Stimulated activated effector memory CD8-positive, alpha-beta T cell treated with anti-CD3 and anti-CD28 coated beads, Interleukin-12 subunit alpha, Interleukin-12 subunit beta, amount 100 ng/mL, for 72 hours (primary cell): ENCODE measurements at places on chromosomes 11 and 22.

GRCh38 chr11:125141686-125142535 is 22.6 kb upstream of the PKNOX2 start:
- DNase-seq, result peak; percentile 82

DNA sequence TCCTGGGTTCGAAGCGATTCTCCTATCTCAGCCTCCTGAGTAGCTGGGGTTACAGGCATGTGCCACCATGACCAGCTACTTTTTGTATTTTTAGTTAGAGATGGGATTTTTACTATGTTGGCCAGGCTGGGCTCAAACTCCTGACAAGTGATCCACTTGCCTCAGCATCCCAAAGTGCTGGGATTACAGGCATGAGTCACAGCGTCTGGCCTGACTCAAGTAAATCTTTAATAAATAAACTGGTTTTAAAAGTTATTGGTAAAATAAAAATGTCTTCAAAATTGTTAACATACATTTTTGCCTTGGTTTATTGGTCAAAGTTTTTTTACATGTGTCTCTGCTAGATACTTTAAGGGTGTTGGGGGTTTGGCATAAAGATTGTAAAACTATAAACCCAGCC is 7.3 kb upstream of the PES1 start:
- DNase-seq, result no peak

DNA sequence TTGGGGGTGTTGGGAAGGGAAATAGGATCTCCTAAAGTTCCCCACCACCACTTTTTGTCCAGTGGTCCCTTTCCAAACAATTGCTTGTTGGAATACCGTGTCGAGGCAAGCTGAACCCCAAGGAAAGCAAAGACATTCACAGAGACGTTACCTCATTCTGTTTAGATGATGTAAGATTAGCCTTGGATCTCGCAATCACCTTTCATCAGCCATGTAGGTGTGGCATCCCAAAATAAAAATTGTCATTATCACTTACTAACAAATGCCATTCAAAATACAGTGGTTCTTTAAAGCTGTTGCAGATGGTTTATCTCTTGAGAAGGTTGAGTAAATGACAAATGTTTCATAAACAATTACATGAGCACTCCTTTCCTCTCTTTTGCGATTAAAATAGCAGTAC is 86.5 kb upstream of the SLC25A18 start:
- DNase-seq, result no peak

DNA sequence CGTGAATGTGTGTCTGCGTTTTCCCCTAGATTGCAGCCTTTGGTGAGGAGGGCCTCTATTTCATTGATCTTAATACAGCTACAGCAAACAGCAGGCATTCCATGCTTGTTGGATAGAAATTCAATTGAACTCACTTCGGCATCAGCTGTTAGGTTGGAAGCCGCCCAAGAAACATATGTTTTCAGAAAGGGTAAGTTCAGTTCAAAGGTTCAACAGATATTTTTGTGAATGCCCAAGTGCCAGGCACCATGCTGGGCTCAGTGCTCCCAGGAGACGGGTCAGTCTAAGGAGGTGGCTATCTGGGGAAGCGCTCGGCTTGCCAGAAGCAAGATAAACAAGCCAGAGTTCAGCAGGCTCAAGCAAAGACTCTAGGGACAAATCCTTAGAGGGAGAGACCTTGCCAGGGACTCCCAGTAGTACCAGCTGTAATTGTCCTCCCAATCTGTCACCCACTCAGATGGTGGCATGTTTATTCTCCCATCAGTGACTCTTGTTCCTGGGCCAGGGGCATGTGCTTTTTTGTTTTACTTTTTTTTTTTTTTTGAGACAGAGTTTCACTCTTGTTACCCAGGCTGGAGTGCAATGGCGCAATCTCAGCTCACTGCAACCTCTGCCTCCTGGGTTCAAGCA is 64.5 kb upstream of the LARGE1 start:
- no peak for DNase-seq

DNA sequence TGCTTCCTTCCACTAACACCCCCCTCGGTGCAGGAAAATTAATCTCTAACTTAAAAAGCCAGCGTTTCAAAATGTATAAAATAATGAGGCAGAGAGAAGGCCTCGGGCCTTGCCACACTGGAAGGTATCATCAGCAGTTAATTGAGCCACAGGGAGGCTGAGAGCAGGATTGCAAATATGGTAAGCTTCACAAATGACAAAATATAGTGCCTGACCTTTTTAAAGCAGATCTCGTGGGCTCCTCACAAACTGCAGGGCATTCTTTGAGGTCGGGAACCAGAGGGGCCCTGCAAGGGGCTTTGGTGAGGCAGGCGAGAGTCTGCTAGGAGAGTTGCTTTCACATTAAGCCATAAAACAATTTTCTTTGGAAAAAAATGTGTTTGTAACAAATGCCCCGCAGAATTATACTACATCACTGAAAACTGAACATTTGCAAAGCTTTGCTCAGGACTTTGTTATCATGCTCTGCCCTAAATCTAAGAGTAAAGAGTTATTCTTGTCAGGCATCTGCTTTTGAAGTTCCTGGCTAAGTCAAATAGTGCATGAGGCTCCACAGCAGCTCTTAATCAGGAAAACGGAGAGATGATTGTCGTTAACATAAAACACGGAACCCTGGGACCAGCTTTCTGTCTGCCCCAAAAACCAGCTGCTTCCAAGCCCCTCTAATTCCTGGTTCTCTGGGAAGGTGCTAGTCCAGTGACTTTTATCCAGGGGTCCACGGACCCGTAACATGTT is 61.4 kb upstream of the SYT13 start:
- DNase-seq, result no peak

DNA sequence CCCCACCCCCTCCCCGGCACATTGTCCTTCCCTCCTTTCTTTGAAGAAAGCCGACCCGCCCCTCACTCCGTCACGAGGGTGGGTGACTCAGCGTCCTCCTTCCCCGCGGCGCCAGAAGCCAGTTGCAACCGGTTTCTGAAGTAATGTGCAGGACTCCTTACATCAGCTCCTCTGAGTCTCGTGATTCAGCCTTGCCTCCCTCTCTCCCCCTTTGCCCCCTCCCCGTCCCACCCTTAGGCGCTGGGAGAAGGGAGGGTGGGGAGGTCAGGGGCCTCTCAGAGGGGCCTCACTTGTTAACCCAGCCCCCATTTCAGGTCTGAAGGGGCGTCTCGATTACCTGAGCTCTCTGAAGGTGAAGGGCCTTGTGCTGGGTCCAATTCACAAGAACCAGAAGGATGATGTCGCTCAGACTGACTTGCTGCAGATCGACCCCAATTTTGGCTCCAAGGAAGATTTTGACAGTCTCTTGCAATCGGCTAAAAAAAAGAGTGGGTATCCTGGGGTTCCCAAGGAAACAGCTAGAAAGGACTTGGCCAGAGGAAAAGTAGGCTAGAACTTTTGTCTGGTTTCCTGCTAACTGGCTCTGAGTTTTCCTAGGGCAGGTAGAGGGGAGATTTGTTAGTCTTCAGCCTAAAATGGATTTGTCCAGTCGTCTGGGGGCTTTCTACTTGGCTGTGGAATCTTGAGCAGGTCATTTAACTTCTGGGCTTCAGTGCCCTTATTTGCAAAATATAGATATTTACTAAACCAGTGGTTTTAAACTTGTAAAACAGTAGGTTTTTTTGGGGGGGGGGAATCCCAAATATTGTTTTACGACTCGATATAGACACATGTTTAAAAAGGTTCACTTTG is 1.1 kb downstream of the SLC3A2 start:
- no peak for DNase-seq

- no peak for DNase-seq
Measured at GRCh38 chr11:103832762-103833161, 203.7 kb upstream of the DDI1 start.

DNA sequence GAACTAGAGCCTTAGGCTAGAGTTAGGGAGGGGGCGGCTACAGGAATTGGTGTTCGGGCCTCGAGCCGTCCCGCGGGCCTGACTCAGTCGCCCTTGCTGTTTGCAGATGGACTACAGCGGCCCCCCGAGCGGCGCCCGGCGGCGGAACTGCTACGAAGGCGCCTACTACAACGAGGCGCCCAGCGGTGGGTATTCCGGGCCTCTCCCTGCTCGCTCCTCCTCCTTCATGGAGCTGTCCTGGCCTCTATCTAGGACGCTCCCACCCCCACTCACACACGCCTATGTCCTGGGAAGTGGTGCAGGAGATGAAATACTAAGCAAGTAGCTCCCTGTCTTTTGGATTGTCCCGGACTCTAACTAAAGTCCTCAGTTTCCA is 1.4 kb downstream of the MYOD1 start:
- no peak for DNase-seq

DNA sequence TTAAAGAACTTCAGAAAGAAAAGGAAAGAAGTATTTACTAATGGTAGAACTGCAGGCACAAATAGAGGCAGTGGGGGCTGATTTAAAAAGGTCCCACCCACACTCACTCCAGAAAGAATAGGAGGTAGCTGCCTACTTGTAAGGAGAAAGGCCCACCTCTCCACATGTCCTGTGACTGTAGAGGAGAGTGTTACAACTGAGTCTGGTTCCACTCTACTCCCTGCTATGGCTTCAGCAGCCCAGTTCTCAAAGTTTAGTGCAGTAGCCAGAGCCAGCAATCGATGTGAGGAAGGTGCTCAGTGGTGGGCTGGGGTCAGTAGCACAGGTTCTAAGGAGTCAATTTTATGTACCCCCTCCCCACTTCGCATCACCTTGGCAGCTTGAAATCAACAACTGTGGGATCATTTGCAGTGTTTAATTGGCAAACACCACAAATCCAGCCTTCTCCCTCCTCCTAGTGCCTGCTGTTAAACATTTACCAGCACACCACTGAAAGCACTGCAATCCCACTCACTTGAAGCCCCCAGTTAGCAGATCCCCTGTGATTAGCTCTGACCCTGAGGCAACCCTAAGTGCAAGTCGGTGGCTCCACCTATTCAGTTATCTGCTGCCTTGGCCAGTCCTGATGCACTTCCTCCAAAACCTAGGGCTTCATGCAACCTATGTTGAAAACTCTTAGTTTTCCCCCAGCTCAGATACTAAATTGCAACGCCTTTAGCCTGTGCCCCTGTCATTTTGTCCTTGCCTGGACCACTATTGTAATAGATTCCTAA is 146.6 kb downstream of the BBOX1 start:
- no peak for DNase-seq

DNA sequence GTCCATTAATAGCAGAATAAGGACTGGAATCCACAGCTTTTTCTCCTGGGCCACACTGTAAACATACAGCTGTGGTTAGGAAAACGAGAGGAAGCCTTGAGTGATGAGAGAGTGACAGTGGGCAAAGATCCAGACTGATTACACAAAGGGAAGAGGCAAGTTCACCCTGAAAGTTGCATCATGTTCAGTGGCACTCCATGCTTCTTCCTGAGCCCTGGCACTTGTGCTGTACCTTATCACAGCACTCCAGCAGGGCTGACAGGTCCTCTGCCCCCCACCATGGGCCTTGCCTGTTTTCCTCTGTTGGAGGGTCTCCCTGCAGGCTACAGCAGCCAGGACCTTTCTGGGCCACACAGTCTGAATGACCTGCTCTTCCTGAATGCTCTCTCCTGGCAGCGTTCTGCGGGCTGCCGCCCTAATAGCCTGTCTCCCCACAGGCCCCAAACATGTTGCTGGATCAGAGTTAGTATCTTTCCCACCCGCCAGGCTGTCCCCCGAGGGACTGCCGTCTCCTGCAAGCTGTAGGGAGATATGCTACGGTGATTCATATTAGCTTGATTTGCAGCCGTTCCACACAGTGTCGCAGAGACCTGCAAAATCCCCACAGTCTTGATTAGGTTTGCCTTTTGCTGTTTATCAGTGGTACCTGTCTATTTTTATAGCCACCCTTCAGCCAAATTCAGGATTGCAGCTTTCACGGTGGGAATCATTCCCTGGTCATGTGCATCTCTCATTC is 60.2 kb downstream of the NTM start:
- no peak for DNase-seq

DNA sequence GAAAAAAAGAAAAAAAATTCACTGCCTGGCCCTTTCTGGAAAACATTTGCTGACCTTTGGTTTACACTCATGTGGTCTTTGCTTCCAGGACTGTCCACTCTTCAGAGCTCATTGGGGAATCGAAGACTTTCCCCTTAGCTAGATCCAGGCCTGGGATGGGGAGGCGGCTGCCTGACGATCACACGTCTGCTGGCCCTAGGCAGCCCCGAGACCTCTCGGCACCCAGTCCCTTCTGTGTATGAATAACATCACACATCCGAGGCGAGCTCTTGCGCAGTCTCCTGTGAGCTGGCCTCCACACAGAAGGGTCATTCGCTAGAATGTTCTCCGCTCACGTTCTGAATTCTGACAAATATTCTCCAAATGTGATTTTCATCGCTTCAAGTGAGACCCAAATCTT is 25.7 kb upstream of the GAL start:
- DNase-seq, result no peak

- DNase-seq, result no peak
Measured at GRCh38 chr11:9847636-9848035, 183.8 kb downstream of the SWAP70 start.

DNA sequence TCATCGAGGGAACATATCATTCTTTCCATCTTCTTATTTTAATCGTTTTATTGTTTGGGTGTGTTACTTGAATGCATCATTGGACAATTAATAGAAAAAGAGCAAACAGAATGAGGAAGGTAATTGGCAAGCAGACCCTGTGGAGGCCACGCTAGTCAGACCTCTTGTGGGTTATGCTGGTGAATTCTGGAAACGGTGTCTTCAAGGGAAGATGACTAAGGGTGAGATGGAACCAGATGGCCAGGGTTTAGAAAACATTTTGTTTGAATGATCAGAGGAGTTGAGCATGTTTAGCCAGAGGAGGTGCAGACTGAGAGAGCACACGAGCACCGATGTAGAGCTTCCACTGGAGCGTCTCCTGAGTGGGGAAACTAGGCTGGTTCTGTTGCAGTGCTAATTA is 8.5 kb downstream of the ST14 start:
- no peak for DNase-seq

- no peak for DNase-seq
Measured at GRCh38 chr11:6653097-6653496, 2.5 kb downstream of the DCHS1 start.

DNA sequence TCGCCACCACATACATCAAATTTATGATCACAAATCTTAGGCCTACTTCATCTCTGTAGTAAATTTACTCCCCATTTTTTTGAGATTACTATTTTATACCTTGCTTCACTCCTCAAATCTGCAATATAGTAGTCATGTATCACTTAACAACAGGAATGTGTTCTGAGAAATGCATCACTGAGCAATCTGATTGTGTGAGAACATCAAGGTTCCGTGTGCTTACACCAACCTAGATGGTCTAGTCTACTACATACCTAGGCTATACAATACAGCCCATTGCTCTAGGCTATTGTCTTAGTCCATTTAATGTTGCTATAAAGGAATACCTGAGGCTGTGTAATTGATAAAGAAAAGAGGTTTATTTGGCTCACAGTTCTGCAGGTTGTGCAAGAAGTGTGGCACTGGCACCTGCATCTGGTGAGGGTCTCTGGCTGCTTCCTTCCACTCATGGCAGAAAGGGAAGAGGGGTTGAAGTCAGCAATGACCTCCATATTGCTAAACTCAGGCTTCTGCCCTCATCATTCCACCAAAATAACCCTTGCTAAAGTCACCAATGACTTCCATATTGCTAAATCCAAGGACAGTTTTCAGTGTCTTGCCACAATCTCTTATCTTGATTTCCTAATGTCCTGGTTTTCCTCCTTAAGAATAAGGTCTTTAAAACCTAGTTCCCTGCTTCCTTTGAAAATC is 140.3 kb downstream of the RBFOX2 start:
- no peak for DNase-seq

GRCh38 chr11:36230779-36231699 is 58.2 kb downstream of the COMMD9 start:
- DNase-seq, result no peak
